ENCODE measurements at places on chromosomes 12 and 14.

DNA sequence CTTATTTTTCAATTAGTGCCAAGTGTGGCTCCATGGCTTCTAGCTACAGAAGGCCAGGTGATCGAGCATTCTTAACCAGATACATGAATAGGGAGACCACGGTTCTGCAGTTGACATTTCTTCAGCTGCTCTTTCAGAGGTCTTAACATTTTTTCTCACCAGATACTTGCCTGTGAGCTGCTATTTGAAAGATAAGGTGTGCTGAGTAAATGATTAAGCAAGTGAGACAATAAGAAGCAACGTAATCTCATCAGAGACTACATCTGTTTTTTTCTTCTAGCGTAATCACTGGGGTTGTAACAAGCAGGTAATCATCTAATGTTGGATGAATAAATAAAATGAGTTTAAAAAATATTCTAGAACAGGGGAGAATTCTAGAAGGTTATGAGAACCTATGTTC is 912.9 kb downstream of the DIO2 start:
- DNase-seq, result no peak

DNA sequence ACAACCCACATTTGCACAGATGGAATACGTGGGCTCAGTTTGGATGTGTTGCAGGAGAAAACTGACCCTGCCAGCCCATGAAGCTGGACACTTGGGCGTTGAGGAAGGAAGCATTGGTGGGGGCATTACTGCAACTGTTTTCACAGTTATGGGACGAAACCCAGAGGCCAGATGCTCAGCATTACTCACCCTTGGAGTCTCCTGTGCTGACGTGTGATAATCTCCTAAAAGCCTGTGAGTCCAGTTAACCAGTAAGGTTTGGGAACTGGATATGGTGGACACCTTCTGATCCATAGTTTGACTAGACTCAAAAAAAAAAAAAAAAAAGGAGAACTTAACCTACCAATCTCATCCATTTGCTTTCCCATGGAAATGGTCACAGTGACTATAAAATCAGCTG is 52.8 kb upstream of the EGLN3 start:
- peak; percentile 75 for DNase-seq

- DNase-seq, result peak; percentile 22
These were observed 1.0 kb downstream of the ATXN7L3B start for GRCh38 chr12:74538491-74539258.

- peak; percentile 54 for DNase-seq
These were observed 10.5 kb downstream of the LARP4 start for GRCh38 chr12:50411051-50411660.

DNA sequence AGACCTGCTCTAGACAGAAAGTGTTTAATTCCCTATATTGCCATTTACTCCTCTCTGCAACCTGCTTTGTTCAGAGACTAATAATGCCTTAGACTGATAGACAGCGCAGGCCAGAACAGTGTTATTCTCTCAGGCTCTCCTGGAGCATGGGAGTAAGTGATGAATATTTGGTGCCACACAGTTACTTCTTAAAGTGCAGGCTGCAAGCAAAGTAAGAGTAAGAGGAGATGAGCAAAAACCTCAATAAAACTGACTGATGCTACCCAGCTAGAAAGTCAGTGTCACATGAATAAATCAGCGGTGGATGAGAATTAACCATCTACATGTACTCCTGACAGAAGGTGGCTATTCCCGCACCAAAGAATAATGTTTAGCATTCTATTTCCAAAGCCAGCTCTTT is 9.9 kb downstream of the TRIM9 start:
- no peak for DNase-seq

GRCh38 chr12:116959845-116960514 is 49.2 kb downstream of the FBXW8 start:
- no peak for DNase-seq

GRCh38 chr12:107126796-107127481 is 33.6 kb upstream of the CRY1 start:
- DNase-seq, result peak; percentile 22

- no peak for DNase-seq
These were observed 299.2 kb upstream of the FKBP4 start for GRCh38 chr12:2495417-2496112.

DNA sequence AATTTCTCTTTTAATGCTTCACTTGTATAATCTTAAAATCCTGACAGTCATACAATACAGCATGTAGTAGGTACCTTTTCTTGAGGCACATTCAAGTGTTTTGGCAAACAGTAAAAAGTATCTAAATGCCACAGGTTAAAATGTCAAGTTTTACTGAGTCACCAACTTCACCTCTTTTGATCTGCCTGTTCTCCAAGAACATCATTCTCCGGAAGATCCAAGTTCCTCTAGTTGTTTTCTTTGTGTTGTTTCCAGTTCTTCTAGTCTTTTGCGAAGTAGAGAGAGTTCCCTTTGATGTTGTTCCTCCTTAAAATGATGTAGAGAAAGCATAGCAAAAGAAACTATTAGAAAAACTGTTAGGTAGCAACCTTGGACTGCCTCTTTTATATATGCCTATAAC is 151.1 kb downstream of the CEP83 start:
- peak; percentile 24 for DNase-seq

GRCh38 chr14:77556946-77557345 is 58.3 kb upstream of the ISM2 start:
- DNase-seq, result no peak

DNA sequence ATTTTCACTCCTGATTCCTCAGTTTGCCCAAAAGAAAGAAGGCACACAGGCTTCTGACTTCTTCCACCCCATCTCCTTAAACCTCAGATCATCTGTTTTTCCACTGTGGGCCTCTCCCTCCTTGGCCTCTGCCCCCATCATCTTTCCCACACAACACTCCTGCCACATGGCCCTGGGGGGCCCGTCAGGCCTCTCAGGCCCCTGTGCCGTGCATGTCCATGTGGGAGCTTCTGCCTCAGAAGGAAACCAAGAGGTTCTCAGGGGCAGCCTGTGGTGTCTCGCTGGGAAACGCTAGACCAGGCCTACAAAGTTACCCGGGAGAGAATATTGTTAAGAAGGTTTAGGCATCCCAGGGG is 8.0 kb downstream of the KLHL33 start:
- no peak for DNase-seq

GRCh38 chr12:116261525-116262100 is 15.9 kb downstream of the MED13L start:
- DNase-seq, result no peak

GRCh38 chr14:99910337-99911309 is 117.4 kb downstream of the EML1 start:
- peak; percentile 90 for DNase-seq

- peak; percentile 97 for DNase-seq
These were observed 20.9 kb upstream of the GPRC5A start for GRCh38 chr12:12870465-12870864.

DNA sequence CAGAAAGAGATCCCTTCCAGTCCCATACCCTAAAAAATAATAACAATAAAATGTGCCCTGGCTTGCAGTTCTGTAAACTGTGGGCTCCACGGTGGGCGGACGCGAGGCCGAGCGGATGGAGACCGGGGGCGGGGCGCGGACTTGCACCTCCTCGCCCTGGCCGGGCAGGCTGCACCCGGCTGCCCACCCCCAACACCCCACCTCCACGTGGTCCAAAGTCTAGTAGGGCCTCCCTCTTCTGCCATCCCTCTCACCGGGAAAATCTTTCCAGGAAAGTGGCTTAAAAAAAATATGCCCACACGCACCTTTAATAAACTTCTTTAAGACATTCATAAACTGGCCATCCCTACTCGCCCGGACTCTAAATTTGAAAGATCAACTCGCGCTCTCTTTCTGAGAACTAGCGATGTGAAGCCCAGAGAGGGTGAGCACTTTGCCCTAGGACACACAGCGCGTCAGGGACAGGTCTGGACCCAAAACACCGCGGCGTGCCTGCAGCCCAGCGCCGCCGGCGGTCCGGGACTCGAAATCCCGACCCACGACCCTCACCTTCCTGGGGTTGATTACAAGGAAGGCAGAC is 1.9 kb upstream of the BCL11B start:
- no peak for DNase-seq

DNA sequence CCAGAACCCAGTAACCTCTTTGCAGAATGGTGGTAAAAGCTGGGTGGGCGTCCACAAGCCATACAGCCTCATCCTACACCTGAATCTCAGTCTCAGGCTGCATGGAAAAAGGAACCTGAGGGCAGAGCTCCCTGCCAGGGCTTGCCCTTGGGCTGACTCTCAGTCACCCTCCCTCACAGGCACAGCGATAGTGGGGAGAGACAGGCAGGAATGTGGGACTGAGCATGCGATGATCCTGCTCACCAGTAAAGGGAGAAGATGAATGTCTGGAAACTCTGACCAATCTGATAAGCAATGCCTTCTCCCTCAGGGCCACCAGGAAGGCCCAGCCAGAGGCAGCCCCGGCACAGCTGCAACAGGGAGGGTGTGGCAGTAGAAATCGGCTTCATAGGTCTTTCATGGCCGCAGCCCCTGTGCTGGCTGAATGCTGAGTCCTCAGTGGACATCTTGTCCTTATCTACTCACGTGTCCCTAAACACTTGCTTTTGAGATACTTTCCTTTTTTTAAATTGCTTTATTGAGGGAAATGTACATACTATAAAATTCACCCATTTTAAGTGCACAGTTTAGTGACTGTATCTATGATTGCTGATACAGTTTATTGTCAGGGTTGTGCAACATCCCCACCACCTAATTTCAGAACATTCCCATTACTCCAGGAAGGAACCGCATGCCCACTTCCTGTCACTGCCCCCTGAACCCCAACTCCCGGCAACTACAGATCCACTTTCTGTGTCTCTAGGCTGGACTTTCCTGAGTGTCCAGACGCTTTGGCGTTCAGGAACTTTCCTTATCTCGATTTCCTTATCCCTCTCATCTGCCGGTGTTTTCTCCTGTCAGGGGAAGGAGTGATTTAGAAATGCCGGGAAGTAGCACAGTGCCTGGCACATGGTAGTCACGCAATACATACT is 258.1 kb downstream of the PCNX1 start:
- no peak for DNase-seq

- peak; percentile 72 for DNase-seq
These were observed 14.2 kb downstream of the BLTP3B start for GRCh38 chr12:100128512-100128908.

DNA sequence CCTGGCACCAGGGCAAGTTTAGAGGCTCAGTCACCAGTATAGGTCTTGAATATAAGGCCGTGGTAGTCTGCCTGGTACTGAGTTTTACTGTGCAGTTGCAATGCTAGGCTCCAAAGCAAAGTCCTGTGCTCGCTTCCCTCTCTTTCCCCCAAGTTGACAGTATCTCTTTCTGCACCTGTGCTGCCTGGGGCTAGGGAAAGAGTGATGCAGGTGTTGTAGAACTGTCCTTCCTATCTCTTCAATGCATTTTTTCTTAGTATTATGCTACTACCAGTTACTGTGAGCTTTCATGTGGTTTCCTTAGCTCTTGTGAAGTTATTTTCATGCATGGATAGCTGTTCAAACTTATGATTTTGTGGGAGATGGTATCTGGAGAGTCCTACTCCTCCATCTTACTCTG is 359.2 kb downstream of the SYT1 start:
- DNase-seq, result no peak

GRCh38 chr12:106861984-106862916 is 87.8 kb downstream of the RIC8B start:
- peak; percentile 85 for DNase-seq

DNA sequence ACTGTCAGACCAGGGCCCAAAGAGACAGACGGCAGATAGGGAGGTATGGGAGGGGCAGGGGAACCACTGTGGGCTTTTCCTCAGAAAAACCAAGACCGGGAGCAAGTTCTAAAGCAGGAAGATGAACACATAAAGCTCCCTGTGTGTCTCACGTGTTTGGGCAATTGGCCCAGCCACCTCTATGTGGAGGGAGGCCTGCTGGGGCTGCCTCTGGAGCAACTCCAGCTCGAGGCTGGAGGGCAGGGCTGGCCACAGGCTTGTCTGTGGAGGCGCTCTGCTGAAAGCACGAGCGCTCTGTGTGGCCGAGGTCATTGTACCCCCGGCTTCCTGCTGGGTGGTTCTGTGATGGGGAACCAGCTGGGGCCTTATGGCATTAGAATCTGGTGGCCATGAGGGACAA is 36.4 kb downstream of the TRAFD1 start:
- DNase-seq, result peak; percentile 7

- DNase-seq, result no peak
These were observed 6.3 kb downstream of the GLI1 start for GRCh38 chr12:57465747-57466505.
